ENCODE measurements at places on chromosomes 11 and 22. TPM values are rescaled to one million over a fixed set of nuclear protein-coding genes. Genes with fewer than 3 reads are reported as not detected.

GRCh38 chr11:128981254-128981653, 38.6 kb upstream of the TP53AIP1 start:
- DNase-seq = peak; percentile 53

DNA sequence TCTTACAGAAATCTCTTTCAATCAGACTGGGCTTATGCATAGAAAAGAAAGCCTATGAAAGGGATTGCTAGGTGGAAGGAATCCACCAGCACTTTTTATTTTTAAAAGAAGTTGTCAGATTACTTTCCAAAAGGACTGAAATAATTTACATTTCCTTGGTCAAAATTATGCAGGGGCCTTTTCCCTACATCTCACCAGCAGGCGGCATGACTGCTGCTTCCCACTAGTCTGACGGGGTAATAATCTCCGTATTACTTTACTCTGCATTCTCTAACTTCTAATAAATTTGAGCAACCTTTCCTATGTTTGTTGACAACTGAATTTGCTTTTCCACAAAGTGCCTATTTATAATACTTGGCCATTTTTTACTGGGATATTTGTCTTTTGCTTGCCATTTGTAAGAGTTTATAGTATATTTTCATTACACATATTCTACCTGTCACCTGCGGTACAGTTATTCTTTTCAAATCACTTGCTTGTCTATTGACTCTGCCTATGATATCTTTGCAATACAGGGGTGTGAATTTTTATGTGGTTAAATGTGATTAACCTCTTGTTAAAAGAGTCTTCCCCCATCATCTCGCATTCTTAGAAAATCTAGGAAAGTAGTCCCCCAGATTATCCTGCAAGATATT, 51.9 kb upstream of the USP47 start:
- DNase-seq = no peak

GRCh38 chr11:112968941-112969713, 7.9 kb downstream of the NCAM1 start:
- no peak for DNase-seq

DNA sequence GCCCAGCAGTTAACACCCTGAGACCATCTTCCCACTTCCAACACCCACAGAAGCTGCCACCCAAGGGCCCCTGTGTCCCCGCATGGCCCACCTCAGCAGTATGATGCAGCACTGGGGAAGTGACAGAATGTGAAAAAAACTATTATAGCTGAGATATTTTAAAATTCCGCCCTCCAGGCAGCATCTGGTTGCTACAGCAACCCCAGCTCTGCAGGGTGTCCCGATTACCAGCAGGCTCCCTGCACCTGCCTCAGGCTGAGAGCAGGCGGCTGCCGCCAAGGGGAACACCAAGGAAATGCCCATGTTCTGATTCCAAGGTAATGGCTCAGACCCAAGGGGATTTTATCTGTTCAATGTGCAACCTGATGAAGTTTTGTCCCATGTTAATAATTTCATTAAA, 10.5 kb upstream of the TMEM121B start:
- no peak for DNase-seq

DNA sequence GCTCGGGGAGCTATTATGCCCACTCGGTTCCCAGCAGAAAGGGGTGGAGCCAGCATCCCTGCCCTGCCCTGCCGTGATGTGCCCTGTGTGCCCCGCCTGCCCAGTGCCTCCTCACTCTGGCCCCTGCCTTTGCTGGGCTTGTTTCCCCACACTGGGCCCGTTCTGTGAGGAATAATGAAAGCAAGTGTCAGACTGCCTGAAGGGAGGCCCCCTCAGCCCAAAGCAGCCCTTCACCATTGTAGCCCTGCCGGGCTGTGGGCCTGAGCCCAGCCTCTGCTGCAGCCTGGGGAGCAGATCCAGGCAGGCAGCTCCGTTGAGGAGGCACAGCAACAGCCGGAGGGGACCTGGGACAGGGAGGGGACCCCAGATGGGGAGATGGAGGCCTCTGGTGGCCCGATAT, 20.2 kb upstream of the NEFH start:
- no peak for DNase-seq

DNA sequence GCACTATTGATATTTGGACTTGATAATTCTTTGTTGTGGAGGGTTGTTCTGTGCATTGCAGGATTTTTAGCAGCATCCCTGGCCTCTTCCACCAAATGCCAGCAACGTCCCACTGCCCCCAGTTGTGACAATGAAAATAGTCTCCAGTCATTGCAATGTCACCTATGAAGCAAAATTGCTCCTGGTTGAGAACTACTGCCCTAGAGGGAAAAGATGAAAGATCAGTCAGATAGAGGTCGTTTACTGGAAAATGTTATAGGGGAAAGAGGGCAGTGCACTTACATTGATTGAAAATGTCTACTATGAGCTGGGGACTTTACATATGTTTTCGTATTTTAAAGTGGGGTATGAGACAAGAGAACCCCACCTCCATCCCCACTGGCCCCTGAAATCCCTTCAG, 77.1 kb upstream of the FAM181B start:
- DNase-seq = no peak

The SIPA1 gene
- 22.2 TPM for total RNA-seq

The MMP26 gene
- not detected for total RNA-seq

The C11orf16 gene
- not detected for total RNA-seq

All from foreskin keratinocyte (primary cell).